ENCODE measurements at places on chromosomes 4 and X. TPM values are rescaled to one million over a fixed set of nuclear protein-coding genes. Genes with fewer than 3 reads are reported as not detected.

CEP44 gene
- 6.9 TPM for polyA plus RNA-seq

FAM149A gene
- polyA plus RNA-seq: 1.6 TPM

CT45A3 gene
- not detected for polyA plus RNA-seq

HHIP gene
- 0.04 TPM for polyA plus RNA-seq

PABPC4L gene
- 0.30 TPM for polyA plus RNA-seq

SPIN2A gene
- polyA plus RNA-seq: 0.53 TPM

MAGEE1 gene
- 0.83 TPM for polyA plus RNA-seq

NOX1 gene
- not detected for polyA plus RNA-seq
